ENCODE measurements at places on chromosomes 6 and 20.

- peak; percentile 45 for DNase-seq
Observed at GRCh38 chr6:18477301-18477941, 90.3 kb downstream of the RNF144B start.

GRCh38 chr6:42374018-42374669, 77.6 kb downstream of the TRERF1 start:
- peak; percentile 48 for DNase-seq

GRCh38 chr6:116387374-116387773, 16.6 kb downstream of the DSE start:
- peak; percentile 94 for DNase-seq

GRCh38 chr20:13526551-13526950, 112.2 kb downstream of the TASP1 start:
- no peak for DNase-seq

DNA sequence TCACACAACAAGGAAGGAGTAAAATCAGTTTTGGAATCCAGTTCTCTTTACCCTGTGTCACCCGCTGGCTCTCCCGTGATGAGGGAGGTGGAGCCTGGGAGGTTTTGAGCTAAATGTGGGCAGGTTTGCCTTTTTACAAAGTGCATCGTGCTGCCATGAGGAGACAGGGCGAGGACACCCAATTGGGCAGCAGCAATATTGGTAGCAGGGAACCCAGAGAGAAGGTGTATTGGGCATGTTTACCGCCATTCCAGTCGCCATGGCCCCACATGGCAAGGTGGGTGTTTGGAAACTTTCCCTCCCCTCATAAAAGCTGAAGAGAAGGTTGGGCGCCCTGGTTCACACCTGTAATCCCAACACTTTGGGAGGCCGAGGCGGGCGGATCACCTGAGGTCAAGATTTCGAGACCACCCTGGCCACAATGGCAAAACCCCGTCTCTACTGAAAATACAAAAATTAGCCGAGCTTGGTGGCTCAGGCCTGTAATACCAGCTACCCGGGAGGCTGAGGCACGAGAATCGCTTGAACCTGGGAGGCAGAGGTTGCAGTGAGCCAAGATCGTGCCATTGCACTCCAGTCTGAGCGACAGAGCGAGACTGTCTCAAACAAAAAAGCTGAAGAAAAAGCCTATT, 3.5 kb upstream of the UBE2V1 start:
- no peak for DNase-seq

DNA sequence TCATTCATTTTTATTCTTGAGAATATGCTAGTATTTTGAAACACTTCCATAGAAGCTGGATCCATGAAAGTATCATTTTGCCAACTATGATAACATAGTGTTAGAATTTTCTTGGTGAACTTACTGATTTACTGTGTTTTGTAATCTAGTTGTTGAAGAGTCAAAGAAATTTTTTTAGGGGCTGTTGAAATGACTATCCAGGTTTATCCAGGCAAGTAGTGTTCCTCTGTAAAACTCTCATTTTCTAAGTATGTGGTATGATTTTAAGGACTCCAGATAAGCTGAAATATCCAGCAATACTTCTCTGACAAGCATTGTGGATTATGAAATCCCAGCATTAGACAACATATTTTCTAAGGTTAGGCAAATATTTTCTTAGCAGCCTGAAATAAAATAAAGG, 95.9 kb downstream of the GRIK2 start:
- DNase-seq: no peak

DNA sequence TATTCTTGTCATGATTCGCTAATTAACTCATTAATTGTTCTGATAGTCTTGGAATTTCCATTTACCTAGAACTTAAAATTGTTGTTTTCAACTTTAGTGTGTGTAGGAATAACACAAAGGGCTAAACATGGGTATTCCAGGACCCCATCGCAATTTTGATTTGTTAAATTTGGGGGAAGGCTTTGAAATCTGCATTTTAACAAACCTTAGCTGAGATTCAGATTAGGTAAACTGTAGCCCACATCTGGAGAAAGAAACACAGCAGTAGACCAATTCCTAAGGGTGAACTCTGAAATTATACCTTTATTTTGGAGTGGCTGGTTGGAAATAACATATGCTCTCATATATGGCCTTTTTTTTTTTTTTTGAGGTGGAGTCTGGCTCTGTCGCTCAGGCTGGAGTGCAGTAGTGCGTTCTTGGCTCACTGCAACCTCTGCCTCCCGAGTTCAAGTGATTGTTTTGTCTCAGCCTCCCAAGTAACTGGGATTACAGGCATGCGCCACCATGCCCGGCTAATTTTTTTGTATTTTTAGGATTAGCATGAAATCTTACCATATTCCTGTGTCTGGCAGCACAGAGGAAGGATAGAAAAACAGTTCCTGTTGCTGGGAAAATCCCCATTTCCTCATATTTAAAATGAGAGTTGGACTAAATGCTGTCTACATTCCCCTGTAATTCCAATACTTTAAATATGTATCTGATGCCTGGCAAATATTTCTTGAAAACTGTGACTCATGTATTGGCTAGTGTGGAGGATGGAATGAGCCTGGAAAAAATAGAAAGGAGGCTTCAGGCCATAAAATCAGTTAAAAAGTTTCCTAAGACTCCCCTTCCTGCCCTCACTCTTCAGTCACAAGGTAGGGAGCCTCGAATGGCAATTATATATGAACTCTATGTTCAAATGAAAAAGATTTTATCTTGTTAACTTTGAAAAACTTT, 96.7 kb upstream of the FAM184A start:
- no peak for DNase-seq

DNA sequence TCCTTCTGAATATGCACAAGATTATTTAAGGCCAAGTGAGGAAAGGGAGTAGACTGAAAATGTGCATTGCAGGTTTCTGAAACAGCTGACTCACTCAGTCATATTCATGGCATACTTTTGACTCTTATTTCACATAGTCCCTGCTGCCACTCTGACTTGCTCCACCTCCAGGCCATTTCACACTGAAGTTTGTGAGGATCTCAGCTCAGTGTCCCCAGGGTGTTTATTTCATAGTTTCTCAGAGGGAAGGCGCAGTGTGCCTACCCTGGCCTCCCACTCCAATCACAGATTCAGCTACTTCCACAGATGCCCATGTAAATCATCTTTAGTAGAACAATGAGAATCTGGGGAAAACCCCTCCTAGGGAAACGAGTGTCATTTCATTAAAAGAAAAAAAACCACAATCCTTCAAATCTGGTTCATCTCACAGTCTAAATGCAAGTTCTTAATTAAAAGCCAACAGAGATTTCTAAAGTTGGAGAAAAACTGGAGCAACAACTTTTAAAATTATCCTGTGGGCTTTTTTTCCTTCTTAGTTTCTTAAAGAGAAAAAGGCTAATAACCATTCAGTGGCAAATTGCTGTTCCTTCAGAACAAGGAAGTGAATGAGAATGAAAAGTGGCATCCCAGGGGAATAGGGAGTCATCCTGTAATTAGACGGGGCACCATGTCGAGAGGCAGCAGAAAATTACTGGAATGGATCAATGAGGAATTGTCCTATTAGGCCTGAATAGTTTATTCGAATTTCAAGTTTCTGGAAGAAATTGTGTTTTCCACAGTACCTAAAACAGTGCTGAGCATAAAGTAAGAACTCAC, 133.6 kb downstream of the TFAP2B start:
- no peak for DNase-seq

GRCh38 chr20:57658447-57658832, 38.2 kb upstream of the ZBP1 start:
- DNase-seq: no peak

DNA sequence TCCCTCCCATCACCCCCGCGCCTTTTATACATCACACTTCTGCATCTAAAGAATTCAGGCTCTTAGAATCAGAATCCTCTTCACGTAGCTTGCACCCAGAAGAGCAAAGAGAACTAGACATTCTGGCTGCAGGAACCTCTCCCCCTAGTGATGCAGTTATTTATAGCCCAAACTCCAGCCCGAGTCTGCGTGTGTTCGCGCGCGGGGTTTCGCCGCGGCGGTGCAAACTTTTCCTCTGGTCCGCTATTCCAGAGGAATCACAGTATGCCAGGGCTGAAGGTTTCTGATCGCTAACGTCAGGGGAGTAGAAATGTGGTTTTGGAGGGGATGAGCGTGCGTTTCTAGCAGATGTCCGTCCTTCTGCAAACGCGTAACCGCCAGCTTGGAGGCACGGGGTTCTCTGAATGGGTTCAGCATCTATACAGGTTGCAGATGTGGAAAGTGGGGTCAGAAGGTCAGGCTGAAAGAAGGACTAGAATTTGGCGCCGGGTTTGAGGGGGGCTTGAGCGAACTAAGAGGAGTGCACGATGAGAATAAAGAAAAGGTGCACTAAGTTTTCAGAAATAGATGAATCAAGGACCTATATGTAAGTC, 1.8 kb downstream of the EPHA7 start:
- DNase-seq: no peak

DNA sequence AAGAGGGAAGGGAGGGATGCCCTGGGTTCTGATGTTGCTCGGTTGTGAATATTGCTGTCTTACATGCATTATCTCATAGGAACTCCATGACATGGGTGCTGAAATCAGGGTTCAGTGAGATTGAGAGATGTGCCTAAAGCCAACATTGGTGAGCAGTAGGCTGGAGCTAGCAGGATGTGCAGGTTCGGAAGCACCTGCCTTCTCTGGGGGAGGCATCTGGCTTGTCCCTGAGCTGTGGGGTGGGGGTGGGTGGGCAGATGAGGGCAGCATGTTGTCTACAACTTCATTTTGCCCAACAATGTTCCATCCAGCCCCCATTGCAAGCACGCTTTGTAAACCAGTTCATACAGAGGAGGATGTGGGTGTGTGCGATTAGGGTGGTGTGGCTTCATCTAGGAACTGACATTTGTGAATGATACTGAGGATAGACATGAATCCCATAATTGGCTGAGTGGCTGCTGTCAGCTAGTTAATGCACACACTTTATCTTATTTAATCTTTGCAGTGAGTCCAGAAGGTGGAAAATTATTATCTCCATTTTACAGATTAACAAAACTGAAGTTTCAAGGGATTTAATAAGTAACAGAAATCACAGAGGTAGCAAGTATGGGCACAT, 119.4 kb downstream of the SYNDIG1 start:
- DNase-seq: no peak

- no peak for DNase-seq
Observed at GRCh38 chr6:121582262-121582661, 146.8 kb downstream of the GJA1 start.

DNA sequence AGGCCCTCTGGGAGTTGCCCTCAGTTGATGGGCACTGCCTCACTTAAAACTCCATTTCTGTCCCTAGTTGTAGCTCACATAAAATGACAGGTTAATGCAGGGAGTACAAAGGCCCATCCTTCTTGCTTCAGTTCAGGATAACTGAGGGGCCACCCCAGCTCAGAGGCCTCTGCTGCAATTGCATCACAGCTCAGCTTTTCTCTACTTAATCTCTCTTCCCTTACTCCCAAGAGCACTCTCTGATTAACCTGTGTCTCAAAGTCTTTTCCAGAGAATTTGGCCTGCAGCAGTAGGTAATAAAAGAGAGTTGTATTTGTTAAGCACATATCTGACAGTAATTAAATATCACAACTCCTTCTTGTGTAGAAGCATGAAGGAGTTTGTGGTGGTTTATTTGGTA, 40.9 kb upstream of the FLRT3 start:
- DNase-seq: no peak

DNA sequence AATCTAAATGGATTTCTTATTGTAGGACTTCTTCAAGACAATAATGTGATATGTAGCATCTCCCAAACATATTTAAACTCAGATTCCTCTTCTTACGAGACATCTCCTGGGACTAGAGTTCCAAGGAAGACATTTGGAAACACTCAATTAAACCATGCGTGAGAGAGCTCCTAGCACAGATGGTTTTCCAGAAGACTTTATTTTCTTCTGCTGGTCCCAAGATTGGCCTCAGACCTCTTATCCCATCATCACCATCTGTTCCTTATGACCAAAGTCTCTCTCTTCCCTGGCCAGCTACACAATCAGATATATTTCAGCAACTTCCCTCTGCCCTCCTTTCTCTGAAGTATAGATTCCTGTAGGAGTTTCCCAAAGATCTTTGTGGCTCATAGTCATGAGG, 93.2 kb upstream of the JARID2 start:
- DNase-seq: no peak

- DNase-seq: no peak
Observed at GRCh38 chr6:56765494-56765893, 122.8 kb upstream of the DST start.

- no peak for DNase-seq
Observed at GRCh38 chr20:49415005-49415667, 67.3 kb downstream of the KCNB1 start.

GRCh38 chr6:2517855-2518473, 232.8 kb downstream of the MYLK4 start:
- no peak for DNase-seq

DNA sequence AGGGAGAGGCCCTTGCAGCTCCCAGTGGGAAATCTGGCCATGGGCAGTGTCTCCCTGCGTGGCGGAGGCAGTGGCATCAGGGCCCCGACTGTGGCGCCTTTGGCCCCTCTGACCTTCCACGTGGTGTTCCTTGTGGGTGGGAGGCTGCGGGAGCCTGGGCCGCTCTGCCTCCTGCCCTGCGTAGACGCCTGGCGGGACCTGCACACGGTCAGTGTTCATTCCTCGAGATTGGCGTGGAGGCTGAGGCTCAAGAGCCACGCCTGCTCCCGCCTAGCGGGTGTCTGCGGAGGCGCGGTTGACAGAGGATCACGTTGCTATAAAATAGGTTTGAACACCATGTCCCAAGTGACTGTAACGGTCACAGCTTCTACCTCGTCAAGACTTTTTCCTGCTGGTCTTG, 14.0 kb downstream of the COL9A3 start:
- no peak for DNase-seq

DNA sequence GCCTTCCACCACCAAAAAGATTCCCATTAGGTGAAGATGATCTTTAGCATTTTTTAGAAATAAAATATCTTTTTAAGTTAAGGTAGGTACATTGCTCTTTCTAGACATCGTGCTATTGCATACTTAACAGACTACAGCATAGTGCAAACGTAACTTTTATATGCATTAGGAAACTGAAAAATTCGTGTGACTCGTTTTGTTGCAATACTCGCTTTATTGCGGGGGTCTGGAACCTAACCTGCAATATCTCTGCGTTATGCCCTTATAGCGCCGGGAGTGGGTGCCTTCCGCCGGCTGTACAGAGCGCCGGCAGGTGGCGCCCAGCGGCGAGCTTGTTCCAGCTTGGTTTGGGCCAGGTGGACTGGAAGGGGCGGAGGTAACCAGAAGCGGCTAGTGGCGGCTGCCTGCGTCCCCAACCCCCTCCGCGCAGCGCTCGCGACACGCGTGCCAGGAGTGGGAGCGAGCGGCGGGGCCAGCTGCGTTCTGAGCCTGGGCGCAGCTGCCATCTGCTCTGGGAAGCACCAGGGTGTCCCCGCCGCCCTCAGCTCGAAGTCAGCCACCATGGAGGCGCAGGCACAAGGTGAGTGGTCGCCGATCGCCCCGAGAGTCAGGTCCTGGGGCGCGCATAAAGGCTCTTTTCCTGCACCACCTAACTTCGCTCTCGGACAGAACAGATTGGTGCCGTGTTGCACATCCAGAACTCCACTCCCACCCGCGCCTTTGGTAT, at the start of gene TPD52L1:
Gene TPD52L1 (plus strand): TSS at position 383 of the 727 bp plus-strand sequence. CDS start 179 bp downstream, at position 562.
- DNase-seq: peak; percentile 20

GRCh38 chr6:165245701-165246100, 63.7 kb downstream of the C6orf118 start:
- DNase-seq: no peak

GRCh38 chr6:52373151-52373690, 11.3 kb downstream of the PAQR8 start:
- DNase-seq: no peak
